ENCODE measurements at places on chromosomes 3 and 15.

- no peak for DNase-seq
These were observed 391.9 kb upstream of the THRB start for GRCh38 chr3:24886501-24886900.

- DNase-seq, result no peak
These were observed 427.8 kb downstream of the LPP start for GRCh38 chr3:188581792-188582191.

GRCh38 chr15:94555841-94556519 is 324.6 kb downstream of the MCTP2 start:
- no peak for DNase-seq

GRCh38 chr3:9862391-9863057 is 17.5 kb downstream of the CIDEC start:
- DNase-seq, result peak; percentile 58

DNA sequence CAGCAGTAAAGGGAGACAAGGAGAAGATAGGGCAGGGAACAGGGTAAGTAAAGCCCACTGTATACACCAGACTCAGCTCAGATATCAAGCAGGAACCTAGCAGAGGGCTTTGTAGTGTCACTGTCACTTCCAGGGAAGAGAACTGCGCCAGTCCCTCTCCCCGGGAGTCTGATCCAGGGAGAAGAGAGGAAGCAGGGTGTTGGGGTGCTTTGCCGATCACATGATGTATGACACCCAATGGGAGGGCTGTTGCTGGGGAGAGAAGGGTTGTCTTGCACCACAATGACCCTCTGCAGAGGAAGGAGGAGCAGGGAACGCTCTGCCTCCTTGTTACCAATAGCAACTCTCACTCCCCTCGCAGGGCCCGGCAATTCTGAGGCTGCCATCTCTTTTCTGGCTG is 147.2 kb upstream of the SLC2A2 start:
- DNase-seq, result no peak

GRCh38 chr15:61116825-61117224 is 112.3 kb downstream of the RORA start:
- no peak for DNase-seq

GRCh38 chr3:154795582-154795981 is 284.5 kb upstream of the MME start:
- DNase-seq, result no peak

- no peak for DNase-seq
These were observed 262.6 kb downstream of the TBC1D5 start for GRCh38 chr3:17479681-17480405.

DNA sequence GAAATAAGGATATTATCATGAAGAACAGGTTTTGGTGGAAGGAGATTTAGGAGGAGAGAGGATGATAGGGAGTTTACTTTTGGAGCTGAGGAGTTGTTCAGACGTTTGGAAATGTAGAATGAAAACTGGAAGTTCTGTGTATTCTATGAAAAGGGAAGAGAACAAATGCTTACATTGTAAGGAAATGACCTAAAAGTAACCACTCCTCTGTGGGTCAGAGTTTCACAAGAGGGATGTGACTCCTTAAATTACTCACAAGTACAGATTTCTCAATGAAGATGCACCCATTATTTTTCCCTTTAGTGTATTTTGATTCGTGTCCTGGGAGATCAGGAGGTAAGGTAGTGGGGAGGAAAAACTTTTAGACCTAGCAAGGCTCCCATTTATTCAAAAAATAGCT is 4.0 kb downstream of the RNF13 start:
- DNase-seq, result no peak

GRCh38 chr3:77160931-77161497 is 121.1 kb downstream of the ROBO2 start:
- DNase-seq, result no peak

DNA sequence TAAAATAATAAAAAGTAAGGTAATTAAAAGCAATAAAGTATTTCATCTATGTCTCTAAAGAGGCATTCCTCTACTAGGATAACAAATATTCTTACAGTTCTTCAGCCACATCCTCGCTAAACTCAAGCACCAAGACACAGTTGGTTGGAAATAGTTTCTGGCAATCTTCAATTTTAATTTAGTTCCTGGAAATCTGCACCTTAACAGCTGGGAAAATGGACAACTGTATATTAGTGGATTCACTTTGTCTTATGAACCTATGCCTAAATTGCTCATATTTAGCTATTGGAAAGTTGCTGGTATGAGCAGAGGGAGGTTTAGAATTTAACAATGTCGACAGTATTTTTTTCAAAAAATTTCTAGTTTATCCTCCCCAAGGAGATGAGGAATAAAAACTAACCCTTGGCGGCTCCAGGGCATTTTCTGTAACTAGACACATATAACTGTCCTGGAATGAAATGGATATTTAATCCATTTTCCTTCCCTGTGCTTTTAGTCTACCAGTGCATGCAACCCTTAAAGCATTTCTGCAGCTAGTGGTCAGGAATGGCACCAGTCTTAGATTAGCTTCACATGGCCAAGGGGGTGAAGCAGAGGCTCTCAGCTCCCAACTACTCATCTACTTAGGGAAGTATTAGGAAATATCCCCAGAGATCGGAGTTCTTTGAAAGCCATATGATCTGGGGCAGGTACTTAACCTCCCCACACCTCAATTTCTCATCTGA is 290.0 kb upstream of the THBS1 start:
- no peak for DNase-seq

DNA sequence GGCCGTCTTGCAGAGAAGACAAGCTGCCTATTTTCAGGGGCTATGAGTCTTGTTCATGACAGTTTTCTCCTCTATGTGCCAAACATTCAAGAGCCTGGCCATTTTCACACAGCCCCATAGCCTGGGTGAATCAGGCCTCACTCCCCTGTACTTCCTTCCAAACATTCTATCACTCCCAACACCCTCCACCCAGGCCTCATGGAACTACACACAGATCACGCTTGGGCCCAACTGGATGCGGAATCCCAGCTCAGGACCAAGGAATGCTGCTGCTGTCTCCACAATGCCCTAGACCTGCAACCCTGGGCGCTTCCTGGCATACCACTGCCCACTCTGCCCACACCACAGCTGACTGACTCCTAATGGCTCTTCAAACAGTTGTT is 39.4 kb upstream of the PCSK6 start:
- no peak for DNase-seq

DNA sequence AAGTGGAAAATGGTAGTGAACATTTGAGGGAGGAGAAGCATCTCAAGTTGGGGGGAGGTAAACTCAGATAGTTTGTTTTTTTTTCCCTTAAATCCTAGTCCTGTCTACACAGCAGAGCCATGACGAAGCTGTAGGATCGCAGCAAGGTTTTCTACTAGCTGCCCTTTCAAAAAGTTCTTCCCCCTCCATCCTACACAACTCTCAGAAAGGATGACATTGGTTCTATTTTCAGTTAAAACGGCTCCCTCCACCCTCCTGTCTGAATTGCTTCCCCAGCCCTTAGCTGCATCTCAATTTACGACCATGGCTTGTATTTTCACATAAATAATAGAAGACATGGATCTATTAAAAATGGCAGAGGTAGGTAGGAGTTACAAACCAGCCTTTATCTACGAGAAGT is 2.2 kb downstream of the HOMER2 start:
- DNase-seq, result no peak

- DNase-seq, result no peak
These were observed 151.7 kb upstream of the PROK2 start for GRCh38 chr3:71936681-71937080.

DNA sequence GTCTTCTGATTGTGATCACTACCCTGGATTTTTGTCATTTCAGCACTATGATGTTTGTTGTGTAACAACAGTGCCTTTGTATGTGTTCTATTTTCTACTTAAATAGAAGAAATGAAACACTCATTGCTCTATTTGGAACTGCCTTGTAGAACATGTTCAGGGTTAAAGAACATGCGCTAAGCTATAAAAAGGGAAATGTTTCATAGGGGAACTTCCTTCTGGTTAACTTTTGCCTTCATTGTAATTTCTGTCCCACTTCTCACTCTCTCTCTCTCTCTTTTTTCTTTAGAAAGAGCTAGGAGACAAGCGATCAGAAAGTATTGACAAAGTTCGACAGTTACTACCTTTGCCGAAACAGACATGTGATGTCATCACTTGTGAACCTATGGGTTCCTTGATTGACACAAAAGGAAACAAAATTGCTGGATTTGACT is at the start of gene P2RY12:
P2RY12 (minus strand) TSS at position 13 of the 434 bp plus-strand sequence. CDS start 45,908 bp downstream, outside the sequence.
- DNase-seq, result no peak

- DNase-seq, result no peak
These were observed 19.7 kb downstream of the IL16 start for GRCh38 chr15:81216422-81216821.

DNA sequence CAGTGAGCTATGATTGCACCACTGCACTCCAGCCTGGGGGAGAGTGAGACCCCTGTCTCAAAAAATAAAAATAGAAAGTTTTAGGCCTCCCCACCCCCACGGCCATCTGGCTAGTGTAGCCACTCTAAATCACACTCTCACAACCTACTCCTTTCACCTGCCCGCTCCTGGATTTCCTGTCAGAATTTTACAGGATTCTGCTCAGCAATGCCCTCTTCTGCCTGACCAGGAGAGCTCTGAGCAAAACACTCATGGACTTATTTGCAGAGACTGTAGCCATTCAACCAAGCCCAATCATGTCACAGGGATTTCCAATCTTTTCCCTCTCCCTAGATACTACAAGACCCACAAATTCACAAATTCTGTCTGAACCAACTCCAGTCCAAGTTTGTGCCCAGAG is 242.6 kb upstream of the TPRG1 start:
- no peak for DNase-seq

GRCh38 chr3:31232055-31233025 is 300.4 kb upstream of the STT3B start:
- no peak for DNase-seq

GRCh38 chr3:160180581-160181216 is 44.5 kb upstream of the C3orf80 start:
- DNase-seq, result no peak

DNA sequence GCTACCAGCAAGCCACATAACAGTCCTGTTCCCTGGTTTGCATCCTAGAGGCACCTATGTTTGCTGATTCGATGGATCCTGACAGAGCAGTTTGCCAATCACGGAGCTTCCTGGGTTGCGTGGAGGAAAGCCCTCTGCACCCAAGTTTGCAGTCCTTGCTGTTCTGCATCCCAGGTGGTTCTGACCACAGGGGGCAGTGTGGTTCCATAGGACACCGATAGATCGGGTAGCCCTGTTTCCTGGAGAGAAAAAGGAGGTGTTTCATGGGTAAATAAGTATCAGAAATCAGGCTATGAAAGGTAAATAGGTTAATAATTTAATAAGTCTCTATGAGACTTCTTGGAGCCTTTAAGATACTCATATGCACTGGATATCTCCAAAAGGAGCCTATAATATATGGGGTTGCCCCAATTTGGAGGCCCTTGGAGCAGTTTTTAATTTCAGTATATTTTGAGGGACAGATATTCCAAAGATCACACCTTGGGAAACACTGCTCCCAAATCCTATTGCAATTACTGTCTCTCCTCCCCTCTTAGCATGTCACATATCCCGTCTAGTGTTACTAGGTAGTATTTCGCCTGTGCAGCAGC is 194.6 kb upstream of the TPM1 start:
- DNase-seq, result no peak

- no peak for DNase-seq
These were observed 389.5 kb downstream of the CACNA2D3 start for GRCh38 chr3:54511766-54512365.

- DNase-seq, result no peak
These were observed 1398.6 kb upstream of the ALCAM start for GRCh38 chr3:103968131-103968530.

- DNase-seq, result no peak
These were observed 187.1 kb downstream of the ALCAM start for GRCh38 chr3:105553851-105554250.

DNA sequence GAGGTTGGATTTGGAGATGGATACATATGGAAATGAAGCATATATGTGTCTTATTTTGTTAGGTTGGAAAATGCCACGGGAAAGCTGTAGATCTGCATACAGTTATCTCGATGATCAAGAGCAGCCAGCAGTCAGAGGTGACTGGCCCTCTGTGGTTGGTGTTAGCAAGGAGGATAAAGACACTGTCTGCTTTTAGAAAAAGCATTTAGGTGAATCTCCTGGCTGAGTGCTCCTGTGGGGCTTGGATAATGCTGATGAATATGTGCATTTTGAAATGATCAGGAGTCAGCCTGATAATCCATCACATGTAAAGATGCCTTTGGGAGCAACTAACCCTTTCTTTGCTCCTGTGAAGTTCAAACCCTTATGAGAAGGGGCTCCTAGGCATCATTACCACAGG is 24.9 kb upstream of the GLCE start:
- no peak for DNase-seq

DNA sequence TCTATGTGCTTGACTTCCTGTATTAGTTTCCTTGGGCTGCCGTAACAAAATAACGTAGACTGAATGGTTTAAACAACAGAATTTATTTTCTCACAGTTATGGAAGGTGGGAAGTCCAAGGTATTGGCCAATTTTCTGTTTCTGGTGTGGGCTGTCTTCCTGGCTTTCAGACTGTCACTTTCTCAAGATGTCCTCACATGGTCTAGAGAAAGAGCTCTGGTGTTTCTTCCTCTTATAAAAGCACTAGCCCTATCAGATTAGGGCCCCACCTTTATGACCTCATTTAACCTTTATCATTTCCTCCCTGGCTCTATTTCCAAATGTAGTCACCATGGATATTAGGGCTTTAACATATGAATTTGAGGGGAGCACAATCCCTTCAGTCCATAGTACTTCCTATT is 54.6 kb downstream of the SPRED1 start:
- DNase-seq, result no peak

GRCh38 chr15:59111251-59111650 is 6.3 kb downstream of the CCNB2 start:
- DNase-seq, result no peak

DNA sequence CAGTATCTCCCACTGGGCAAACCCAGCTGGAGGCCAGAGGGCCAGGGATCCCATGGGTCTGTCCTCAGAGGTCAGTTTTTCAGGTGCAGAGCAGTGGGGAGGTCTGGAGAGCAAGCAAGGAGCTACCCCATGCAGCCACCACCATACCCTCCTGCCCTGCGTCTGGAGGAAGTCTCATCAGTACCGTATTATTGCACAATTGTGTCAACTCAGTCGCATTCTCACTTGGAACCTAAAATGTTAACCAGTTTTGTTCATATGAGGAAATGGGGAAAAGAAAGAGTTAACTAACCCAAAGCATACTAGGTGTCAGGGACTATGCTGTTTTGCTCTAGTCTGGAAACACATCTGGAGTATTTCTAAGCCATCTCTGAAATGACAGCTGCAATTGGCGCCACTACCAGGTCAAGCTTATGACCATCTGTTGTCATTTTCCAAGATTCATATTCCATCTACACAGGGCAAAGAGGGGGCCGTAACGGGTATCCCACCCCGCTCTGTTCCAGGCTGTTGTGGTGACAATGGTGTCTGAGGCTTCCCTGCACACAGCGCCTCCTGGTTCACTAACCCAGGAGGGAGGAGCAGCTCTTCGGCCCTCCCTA is 16.9 kb upstream of the APBA2 start:
- no peak for DNase-seq

Data from CMK (cell line).